ENCODE measurements at places on chromosomes 3 and 15.

GRCh38 chr3:159560214-159560979 lies 428.2 kb upstream of the IL12A start:
- no peak for DNase-seq

- DNase-seq, result no peak
Measured at GRCh38 chr3:168802766-168803165, 707.0 kb upstream of the GOLIM4 start.

DNA sequence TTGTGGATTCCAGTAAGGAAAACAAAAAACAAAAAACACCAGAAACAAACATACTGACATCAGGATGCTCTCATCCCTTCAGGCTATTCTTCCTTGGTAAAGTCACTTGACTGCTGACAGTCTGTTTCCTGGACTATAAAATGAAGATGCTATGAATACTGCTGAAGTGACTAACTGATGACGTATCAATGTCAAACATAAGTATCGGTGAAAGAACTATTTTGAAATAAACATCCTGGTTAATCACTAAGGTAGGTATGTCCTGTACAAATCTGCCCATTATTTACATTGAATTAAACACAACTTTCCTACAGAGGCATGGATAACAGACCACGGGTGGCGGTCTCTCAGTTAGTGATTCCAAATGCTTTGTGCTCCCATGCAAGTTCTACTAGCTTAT lies 45.9 kb downstream of the CHAC1 start:
- DNase-seq, result no peak

- no peak for DNase-seq
Measured at GRCh38 chr15:92101708-92102394, 248.3 kb downstream of the SLCO3A1 start.

GRCh38 chr3:150545419-150546225 lies 674 bp downstream of the SERP1 start:
- DNase-seq, result peak; percentile 42

DNA sequence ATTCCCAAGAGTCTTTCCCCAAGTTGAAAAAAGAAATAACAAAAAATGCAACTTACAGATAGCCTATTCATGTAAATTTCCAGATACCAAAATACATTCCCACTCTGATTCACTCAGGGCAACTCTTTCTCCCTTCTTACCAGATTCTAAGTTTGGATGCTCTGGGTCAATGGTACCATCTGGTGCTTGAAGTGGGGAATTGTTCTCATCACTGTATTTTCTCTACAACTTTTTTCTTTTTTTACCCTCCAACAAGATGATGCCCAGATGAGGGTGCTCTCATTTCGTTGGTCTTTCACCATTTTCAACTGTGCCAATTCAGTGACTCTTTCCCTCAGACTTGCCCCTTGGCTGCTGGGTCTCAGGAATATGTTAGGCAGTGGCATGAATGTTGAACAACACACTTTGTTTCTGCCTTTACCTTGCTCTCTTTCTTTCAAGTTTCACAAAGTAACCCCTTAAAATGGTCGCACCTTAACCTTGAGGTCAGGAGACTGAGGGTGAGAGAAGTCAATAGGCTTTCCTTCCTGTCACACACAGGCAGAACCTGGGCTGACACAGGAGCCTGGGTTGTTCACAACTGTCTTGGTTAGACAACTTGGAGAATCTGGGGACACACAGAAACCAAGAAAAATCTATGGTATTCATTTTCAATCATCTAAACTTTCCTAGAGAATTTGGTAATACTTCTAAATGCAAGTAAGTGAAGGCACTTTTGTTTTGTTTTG lies 330.7 kb upstream of the SLCO3A1 start:
- peak; percentile 61 for DNase-seq

GRCh38 chr3:152858170-152858800 lies 23.4 kb downstream of the P2RY1 start:
- no peak for DNase-seq
